ENCODE measurements at places on chromosomes 11 and 22.
A peak's percentile ranks its signal among the peaks of the same experiment; 100 is the strongest.

- no peak for DNase-seq
Observed at GRCh38 chr11:68258363-68258765, 13.4 kb downstream of the C11orf24 start.

- DNase-seq, result no peak
Observed at GRCh38 chr11:5178046-5178837, 22.2 kb downstream of the OR51V1 start.

GRCh38 chr22:46449116-46449691, 88.2 kb downstream of the CELSR1 start:
- no peak for DNase-seq

DNA sequence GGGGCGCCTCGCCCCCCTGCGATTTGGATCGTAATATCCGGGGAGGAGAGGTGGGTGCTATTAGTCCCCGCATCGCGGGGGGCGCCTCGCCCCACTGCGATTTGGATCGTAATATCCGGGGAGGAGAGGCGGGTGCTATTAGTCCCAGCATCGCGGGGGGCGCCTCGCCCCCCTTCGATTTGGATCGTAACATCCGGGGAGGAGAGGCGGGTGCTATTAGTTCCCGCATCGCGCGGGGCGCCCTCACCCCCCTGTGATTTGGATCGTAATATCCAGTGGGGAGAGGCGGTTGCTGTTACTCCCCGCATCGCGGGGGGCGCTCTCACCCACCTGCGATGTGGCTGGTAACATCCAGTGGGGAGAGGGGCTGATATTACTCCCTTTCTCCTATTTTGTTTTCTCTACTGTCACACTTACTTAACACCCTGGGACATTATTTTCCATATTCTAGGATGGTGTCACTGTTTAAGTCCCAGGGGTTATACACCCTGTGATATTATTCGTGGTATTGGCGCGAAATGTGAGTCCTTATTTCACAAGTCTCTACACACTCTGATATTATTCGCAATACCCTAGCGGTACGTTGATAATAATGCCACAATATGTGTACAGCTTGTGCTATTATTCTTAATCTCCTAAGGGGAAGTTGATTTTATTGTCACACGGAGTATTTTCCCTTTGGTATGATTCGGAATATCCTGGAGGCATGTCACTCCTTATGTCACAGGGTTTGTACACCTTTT, 57.8 kb upstream of the ALDH3B2 start:
- peak; percentile 11 for DNase-seq

DNA sequence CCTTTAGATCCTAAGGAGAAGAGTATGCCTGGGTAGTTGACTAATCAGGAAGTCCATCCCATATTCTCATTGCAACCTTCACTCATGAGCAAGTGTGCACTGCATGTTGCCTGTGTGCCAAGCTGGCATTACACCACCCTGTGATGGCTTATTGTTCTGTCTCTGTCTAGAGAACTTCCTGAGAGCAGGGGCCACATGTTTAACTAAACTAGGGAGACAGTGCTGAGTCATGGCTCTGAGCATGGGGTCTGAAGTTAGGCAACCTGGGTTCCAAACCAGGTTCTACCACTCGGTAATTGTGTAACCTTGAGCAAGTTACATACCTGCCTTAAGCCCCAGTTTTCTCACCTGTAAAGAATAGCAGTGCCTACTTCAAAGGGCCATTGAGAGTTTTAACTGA, 39.6 kb downstream of the CSNK2A3 start:
- DNase-seq, result no peak

GRCh38 chr11:26780376-26781085, 58.7 kb upstream of the SLC5A12 start:
- no peak for DNase-seq

GRCh38 chr11:95419915-95420314, 188.9 kb upstream of the SESN3 start:
- DNase-seq, result no peak

DNA sequence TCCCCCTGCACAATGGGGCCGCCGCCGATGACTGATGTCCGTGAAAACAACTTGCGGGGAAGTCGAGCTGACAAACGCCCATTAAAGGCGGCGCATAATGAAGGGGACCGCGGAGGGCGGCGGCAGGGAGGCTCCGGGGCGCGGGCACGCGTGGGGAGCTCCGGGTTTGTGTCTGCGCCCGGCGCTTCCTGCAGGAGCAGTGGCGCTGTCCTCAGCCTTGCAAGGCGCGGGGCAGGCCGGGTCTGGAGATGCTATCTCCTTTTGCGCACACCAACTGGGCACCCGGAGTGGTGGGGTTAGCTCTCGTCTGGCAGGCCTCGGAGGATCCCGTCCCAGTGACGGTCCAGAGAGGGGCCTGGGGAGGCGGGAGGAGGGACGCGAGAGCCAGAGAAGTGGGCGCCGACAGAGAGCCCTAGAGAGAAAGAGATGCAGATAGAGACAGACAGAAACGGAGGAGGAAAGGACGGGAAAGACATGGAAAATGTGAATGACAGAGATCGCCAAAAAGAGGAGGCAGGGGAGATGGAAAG, 390 bp upstream of the FGF3 start:
- DNase-seq, result no peak

GRCh38 chr11:57416436-57416835, 10.5 kb downstream of the SLC43A3 start:
- DNase-seq, result no peak

DNA sequence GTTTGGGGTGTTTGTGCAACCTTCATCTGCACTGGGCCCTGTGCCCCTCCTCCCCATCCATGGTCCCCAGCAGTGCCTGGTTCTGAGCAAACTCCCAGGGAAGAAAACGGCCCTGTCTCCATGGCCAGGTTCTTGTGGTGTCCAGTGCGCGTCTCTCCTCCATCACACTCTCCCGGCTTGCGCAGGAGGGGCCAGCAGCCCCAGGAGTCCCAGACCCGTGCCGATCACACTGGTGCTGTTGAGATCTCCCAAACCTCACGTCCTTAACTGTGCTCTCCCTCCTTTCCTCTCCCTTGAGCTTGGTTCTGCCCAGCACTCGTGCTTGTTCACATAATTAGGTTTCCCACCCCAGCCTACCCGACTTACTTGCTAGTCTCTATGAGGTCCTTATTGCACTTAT, 10.9 kb upstream of the GRK2 start:
- no peak for DNase-seq

GRCh38 chr11:125022551-125022950, 40.6 kb upstream of the SLC37A2 start:
- no peak for DNase-seq

- DNase-seq, result no peak
Observed at GRCh38 chr22:38243007-38243765, 29.6 kb downstream of the TMEM184B start.

DNA sequence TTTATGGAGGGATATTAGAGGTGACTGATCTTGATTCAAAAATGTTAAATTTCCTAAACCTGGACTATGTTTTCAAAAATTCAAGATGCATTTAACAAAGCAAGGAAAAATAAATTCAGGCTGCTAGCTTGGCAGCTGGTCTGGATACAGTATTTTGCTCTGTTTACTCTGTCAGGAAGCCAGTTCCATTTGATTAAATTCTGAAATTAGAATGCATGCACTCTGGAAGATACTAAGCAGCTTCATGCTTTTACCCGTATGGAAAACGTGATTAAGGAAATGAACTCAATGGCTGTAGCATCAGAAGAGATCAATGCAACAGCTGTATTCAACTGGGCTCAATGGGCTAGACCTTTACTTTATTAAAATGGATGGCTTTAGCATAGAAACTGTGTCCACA, 14.2 kb downstream of the C11orf71 start:
- DNase-seq, result no peak

DNA sequence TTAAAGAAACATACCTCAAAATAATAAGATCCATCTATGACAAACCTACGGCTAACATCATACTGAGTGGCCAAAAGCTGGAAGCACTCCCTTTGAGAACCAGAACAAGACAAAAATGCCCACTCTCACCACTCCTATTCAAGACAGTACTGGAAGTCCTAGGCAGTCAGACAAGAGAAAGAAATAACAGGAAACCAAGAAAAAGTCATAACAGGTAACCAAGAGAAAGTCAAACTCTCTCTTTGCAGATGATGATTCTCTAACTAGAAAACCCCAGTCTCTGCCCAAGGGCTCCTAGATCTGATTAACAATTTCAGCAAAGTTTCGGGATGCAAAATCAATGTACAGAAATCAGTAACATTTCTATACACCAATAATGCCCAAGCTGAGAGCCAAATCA, 35.6 kb downstream of the TMEM123 start:
- DNase-seq, result peak; percentile 28

DNA sequence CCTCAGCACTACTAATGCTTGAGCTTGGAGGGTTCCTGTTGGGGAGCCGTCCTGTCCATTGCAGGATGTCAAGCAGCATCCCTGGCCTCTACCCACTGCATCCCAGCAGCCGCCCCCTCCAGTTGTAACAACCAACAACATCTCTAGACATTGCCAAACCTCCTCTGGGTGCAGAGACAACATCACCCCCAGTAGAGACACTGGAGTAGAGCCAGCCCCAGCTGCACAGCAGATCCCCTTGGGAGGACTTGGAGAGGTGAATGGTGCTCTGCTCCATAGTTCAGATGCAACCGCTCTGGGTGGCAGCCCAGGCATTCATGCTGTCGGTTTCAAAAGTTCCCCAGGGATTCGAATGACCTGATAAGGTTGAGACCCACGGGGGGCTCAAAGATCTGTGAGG, 259.0 kb downstream of the MN1 start:
- DNase-seq, result no peak

GRCh38 chr11:113884361-113884836, 9.0 kb upstream of the USP28 start:
- no peak for DNase-seq

DNA sequence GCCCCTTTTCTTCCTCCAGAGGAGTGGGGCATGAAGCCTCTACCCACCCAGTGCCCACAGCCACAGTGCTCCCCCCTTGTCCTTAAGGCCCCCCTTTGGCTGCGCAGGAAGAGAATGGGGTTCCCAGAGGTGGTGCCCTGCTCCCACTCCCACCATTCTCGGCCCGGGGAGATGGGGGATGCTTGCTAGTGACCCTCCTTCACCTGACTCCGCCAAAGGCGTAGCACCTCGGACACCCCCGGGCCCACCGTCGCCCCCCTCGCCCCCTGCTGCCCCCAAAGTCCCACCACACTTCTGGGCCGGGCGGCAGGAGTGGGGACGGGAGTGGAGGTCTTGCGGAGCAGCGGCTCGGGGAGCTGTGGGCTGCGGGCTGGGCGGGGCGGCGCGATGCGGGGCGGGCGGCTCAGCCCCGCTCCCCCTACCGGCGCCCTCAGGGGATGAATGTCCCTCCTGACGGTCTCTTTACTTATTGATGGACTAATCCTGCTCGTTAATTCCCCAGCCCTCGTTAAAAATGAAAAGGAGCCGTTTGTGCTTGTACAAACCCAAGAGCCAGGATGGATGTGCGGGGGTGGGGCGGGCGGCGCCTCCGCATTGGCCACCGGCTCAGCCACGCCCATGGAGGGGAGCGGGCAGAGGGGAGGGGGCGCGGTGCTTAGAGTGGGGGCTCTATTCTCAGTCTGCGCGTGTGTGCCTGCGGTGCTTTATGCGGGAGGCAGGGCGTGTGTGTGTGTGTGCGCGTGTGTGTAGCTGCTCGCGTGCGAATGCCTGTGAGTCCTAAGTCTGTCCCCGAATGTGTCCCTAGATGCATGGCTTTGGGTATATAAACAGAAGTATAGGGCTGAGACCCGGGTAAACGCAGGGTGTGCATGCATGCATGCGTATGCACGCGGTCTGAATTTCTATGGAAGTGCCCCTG, 25.6 kb downstream of the SYT7 start:
- no peak for DNase-seq

DNA sequence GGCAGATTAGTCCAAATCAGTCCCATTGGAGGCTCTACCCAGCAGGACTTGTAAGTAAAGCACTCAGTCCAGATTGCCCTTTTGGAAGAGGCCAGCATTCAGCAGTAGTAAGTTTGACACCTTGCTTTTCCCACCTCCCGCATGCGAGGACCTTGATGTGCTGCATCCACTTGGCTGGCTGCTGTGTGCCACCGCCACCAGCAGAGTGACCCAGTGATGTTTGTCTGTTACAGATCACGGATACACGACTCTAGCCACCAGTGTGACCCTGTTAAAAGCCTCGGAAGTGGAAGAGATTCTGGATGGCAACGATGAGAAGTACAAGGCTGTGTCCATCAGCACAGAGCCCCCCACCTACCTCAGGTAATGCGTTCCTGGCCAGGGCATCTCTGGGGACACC, 6.6 kb downstream of the SMARCB1 start:
- no peak for DNase-seq

GRCh38 chr22:44975427-44976262, 34.2 kb downstream of the PHF21B start:
- DNase-seq, result no peak

GRCh38 chr11:46229230-46229629, 48.2 kb upstream of the CREB3L1 start:
- DNase-seq, result no peak

GRCh38 chr22:41979423-41980250, 10.4 kb downstream of the SEPTIN3 start:
- DNase-seq, result no peak

DNA sequence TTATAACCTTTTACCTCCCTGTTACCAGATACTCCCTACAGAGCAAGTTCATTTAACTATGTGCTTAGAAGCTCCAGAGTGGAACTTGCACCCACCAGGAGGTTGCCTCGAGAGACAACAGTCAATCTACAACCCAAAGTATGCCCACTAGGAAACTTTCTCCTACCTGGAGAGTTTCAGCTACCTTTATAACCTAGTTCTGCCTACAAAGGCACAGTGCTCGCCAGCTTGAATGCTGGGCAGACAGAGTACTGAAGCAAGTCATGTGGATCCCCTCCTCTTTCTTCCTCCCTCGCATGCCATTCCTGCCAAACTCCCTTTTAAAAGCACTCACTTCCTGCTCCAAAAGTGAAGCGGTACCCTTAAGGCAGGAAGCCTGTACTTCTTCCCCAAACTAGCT, 258.9 kb downstream of the SWAP70 start:
- DNase-seq, result no peak

Data from CD4-positive, alpha-beta T cell treated with Interleukin-6 at 100 ng/mL for 8 hours (primary cell).